Right atrium auricular region (tissue), 2 donors: ENCODE measurements at places on chromosomes 2 and 18.

- no peak for DNase-seq
Measured at GRCh38 chr2:61439241-61440002, 31.5 kb downstream of the USP34 start.

DNA sequence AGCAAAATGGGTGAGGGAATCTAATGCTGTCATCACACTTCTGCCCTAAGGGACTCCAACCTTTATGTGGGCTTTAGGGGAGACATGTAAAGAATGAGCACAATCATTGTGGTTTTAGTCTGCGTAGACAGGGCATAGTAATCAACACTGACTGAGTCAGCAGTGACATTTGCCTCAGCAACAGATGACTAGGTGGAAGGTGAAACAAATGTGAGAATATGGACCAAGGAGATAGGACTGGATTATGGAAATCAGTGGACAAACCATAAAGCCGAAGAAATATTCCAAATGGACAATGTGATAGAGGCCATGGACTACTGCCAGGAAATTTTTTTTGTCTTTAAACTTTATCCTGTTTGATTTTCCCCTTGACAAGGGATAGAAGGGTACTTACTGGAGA is 83.9 kb downstream of the PDK1 start:
- no peak for DNase-seq

- DNase-seq, result no peak
Measured at GRCh38 chr2:205636549-205637319, 45.6 kb upstream of the NRP2 start.

DNA sequence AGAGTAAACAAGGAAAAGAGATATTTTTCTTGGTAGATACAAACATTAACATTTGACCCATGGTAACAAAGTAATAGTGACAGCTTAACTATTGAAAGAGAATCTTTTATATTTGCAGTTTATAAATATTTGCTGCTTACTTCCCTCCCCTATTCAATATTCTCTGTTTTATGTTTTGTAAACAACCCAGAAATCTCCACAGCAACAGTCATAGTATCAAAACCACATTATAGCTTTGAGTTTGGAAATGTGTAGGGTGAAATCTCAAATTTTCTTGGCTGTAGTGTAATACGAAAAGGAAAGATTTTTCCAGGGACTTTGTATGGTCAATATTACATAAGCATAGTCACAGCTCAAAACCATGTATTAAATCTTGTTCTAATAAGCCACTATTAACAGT is 511.2 kb downstream of the METTL4 start:
- no peak for DNase-seq

GRCh38 chr2:21489080-21489479 is 365.3 kb downstream of the TDRD15 start:
- no peak for DNase-seq

GRCh38 chr2:11861044-11861443 is 114.6 kb downstream of the LPIN1 start:
- no peak for DNase-seq

GRCh38 chr2:174957050-174957449 is 48.1 kb downstream of the CHN1 start:
- no peak for DNase-seq

DNA sequence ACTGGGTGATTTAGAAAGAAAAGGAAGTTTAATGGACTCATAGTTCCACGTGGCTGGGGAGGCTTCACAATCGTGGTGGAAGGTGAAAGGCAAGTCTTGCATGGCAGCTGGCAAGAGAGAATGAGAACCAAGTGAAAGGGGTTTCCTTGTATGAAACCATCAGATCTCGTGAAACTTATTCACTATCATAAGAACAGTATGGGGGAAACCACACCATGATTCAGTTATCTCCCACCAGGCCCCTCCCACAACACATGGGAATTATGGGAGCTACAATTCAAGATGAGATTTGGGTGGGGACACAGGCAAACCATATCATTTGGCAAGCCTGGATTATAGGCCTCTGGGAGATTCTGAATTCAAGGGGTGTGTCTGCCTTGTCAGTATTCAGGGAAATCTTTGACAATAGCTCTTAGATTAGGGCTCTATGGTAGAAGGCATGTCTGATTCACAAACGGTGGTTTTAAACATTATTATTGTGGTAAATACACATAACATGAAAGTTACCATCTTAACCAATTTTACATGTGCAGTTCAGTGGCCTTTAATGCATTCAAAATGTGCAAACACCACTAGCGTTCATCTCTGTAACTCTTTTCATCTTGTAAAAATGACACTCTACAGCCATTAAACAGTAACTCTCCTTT is 15.3 kb upstream of the PLB1 start:
- no peak for DNase-seq

DNA sequence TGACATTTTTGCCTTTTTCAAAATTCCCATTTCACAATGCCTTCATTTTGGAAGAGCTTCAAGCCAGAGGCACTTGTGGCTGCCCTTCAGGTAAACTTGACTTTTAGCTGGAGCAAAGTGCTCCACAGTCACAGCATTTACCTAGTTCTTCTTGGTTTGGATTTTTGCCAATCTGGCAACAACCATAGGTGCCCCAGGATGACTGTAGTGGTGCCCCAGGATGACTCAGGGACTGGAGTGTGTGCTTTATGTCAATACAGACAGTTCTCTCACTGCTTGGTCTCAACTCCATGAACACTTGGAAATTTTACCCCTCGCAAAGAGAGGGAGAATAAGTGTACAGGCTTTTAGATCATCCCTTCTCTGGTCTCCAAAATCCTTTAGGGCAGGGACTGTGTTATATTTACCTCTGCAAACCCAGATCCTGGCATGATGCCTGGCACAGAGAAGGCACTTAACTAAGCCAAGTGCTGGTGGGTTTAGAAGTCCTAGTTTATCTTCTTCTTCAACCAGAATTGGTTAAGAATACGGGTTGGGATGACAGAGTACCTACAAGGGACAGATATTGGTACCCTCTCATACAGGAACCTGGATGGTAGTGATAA is 15.3 kb upstream of the PTPN4 start:
- no peak for DNase-seq

- DNase-seq, result no peak
Measured at GRCh38 chr18:38884050-38884449, 1318.5 kb upstream of the CELF4 start.

GRCh38 chr18:22046473-22046872 is 122.9 kb upstream of the GATA6 start:
- no peak for DNase-seq

- DNase-seq, result no peak
Measured at GRCh38 chr2:240872317-240873097, 3.9 kb downstream of the AGXT start.

DNA sequence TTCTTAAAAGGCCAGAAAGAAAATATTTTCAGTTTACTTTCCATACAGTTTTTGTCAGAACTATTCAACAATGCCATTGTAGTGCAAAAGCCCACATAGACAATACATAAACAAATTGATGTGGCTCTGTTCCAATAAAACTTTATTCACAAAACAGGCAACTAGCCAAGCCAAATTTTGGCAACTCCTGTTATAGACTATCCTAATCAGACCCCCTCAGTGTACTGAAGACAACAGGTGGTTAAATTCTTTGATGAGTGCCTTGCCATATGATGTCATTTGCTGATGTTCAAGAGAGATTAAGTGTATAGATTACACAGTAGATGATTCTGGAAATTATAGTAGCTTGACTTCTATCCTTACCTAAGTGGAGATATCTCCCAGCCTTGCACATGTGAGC is 83.4 kb downstream of the FANCL start:
- no peak for DNase-seq

DNA sequence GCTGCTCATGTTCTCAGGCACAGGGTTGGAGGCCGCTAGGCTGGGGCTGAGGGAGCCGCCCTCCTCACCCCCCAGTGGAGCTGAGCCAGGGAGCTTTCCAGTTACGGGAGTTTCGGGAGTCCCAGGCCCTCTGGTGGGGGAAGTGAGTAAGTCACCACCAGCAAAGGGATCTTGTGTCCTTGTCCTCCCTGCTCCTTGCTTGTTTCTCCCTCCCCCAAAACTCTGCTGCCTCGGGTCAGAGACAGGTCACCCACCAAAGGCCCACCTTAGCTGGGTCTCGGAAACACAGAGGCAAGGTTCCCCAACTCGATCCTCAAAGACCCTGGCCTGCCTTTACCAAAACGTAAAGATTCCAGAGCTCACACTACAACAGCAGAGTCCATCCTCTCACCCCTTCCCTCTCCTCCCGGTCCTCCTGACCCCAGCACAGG is 60.5 kb upstream of the POMC start:
- DNase-seq, result peak; percentile 77

- no peak for DNase-seq
Measured at GRCh38 chr2:65489269-65489668, 56.9 kb upstream of the SPRED2 start.

- no peak for DNase-seq
Measured at GRCh38 chr2:230690439-230690838, 22.2 kb upstream of the CAB39 start.

- DNase-seq, result no peak
Measured at GRCh38 chr18:63306819-63307550, 12.6 kb downstream of the BCL2 start.
